Psoas muscle (tissue), 8 donors: ENCODE measurements at places on chromosomes 1 and 21. TPM values are rescaled to one million over a fixed set of nuclear protein-coding genes. Genes with fewer than 3 reads are reported as not detected.

DNA sequence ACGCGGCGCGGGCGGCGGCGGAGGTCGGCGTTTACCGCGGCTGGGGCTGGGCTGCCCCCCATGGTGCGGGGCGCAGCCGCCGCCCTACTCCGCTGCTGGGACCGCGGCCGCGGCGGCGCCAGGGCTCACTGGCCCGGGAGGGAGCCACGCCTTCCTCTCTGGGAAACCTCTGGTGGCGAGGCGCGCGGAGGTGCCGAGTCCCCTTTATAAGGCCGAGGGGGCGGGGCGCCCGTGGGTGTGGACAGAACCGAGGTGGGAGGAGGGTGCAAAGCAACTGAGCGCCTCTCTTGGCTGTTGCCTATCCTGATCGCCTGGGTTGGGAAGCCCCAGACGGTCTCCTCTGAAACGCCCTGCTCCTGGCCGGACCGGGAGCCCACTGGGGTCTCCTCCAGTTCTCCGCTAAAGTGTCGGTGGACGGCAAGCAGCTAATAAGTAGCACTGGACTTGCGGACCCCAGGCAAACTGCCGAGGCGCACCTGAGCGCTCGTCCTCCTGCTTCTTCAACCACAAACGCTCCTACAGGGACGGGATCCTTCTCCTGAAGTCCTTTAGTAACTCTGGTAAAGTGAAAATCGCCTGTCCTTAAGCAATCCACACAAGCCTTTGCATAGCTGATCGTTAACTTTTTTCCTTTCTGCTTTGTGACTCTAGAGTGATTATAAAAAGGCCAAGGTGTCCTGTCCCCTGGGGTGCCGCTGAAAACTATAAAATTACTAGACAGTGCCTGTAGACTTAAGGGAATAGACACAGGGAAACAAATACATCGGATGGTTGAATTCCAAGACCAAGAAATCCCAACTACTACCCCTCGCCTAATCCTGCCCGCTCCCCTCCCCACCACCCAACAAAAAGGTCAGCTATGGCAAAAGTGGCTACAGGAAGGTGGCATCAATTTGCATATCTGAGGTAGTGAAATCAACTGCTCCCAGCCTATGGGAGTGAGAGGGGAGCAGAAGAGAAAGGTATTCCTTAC lies at the start of gene PTGER3:
PTGER3 (minus strand) TSS at position 182 of the 973 bp plus-strand sequence. CDS start 239 bp downstream, outside the sequence.
- peaks cover 11% of the 10 kb centered on the region for H3K27me3 ChIP-seq
- H3K4me3 ChIP-seq, result peak within 1 kb of the TSS; percentile 65
- DNase-seq, result peak; percentile 61
- no peaks in the 10 kb centered on the region for H3K36me3 ChIP-seq
- H3K27ac ChIP-seq, result no peak within 1 kb of the TSS

GRCh38 chr1:193241132-193241827 lies 54.9 kb upstream of the B3GALT2 start:
- H3K27me3 ChIP-seq, result no peaks in the 10 kb centered on the region
- H3K4me1 ChIP-seq, result no peaks in the 10 kb centered on the region
- H3K27ac ChIP-seq, result no peak overlapping the region
- no peak overlapping the region for H3K4me3 ChIP-seq
- no peak for DNase-seq
- no peaks in the 10 kb centered on the region for H3K36me3 ChIP-seq

DNA sequence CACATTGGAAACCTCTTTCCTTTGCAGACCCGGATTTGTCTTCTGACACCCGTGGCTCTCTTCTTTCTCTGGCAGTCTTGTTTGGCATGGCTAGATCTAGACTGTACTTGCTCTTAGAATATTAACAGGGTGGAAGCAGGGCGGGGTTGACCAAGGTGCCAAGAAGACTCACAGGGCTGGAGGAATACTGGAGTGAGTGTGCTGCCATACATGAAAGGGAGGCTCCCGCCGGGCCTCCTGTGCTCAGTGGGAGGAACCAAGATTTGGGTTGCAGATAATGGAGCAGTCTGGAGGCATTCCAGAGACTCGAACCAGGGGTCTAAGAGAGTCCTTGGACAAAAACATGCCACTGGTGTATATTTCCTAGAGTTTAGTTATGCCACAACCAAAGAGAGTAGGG lies 27.6 kb upstream of the SNX27 start:
- H3K27me3 ChIP-seq, result no peaks in the 10 kb centered on the region
- H3K36me3 ChIP-seq, result peaks cover 3% of the 10 kb centered on the region
- DNase-seq, result no peak
- no peaks in the 10 kb centered on the region for H3K4me1 ChIP-seq
- H3K27ac ChIP-seq, result no peak overlapping the region

The ASAP3 gene
- 68.0 TPM for total RNA-seq

DNA sequence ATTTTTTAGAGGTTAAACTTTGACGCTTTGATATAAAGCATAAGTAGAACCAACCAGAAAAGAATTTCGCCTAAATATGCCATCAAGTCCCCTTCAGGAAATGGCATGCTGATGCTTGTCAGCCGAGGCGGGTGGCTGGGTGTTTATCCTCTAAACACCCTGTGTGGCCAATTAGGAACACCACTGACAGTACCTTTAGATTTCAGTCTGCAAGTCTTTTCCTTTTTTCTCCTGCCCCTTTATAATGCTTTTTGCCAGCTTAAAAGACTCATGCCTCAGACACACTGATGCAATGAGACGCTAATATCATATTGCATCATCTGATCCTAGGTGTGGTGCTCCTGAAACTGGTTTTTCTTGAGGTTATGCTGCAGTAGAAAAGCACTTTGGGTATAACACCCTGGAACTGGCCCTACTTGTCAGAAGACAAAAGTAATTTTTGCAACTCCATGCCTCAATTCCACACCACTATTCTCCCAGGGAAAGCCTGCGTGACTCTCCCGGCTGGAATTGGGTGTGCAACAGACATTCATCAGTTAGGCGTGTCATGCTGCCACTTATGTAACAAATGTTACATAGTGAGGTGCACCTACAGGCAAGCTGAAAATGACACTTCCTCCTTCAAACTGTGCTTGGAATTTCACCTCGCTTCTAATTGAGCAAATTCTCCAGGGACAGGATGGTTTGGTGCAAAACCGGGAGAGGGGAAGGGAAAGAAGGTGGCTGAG lies 2.0 kb upstream of the RCC2 start:
- DNase-seq, result no peak
- H3K4me1 ChIP-seq, result peaks cover 23% of the 10 kb centered on the region
- H3K36me3 ChIP-seq, result no peaks in the 10 kb centered on the region
- no peak overlapping the region for H3K27ac ChIP-seq
- H3K4me3 ChIP-seq, result no peak overlapping the region

DNA sequence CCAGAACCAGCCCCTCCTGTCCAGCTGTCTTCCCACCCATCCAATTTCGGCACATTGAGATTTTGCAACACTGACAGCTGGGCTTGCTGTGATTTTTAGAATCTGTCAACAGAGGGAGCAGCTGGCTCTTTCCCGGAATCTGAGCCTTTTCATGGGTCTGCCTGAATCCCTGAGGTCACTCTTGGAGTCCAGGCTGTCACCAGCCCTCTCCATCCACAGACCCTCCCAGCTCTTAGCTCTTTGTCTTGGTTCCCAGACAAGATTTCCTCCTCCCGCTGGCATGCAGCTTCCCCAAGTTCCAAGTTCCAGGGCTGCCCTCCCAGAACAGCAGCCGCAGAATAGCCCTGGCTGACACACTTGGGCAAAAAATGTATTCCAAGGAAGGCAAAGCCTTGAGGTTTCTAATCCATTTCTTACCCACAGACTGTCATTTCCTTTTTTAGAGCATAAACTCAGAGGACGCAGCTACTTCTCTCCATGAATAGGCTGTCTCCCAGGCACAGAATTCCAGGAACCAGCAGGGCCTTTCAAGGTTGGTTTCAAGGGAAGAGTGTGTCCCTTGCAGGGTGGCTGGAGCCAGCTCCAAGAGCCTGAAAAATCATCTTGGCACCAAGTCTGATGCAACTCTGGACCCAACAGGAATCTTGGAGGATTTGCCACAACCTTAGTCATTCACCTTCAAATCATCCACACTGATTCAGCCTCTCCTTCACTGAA lies 7.1 kb upstream of the TMEM61 start:
- H3K27me3 ChIP-seq, result no peaks in the 10 kb centered on the region
- H3K4me3 ChIP-seq, result no peak overlapping the region
- peak overlapping the region; percentile 80 for H3K27ac ChIP-seq

The PDC gene
- not detected for total RNA-seq

The S100A16 gene
- total RNA-seq, result 29.5 TPM
